ENCODE measurements at places on chromosomes 1 and 21.

DNA sequence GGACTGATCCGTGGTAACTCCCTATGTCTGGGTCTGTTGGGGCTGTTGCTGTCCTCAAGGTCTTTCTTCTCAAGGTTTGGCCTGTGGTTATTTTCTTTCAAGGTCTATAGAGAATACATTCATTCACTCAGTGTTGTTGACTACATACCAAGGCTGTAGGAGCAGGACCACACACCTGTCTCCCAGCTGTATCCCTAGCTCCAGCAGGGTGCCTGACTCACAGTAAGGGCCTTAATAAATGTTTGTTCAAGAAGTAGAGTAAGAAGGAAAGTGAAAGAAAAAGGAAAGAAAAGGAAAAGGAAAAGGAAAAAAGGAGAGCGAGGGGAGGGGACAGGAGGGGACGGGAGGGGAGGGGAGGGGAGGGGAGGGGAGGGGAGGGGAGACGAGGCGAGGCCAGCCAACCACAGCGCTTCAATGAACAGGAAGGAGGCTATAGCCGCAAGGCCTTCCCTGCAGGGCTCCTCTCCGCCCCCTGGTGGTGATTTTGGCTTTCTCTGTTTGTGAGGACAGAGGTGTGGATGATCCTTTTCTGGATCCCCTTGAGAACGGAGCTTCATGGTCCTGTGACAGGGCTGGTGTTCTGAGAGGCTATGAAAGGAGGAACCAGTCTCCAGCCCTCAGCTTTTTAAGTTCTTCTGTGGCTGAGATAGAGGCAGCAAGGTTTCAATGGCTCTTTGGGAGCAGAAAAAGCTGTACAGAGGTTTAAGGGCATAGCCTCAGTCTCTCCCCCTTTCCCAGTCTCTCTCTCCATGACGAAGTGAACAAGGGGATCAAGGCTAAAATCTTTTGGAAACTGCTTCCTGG lies 30.6 kb upstream of the LCE5A start:
- no peaks in the 10 kb centered on the region for H3K4me1 ChIP-seq
- H3K27ac ChIP-seq = no peak overlapping the region
- DNase-seq = peak; percentile 68
- H3K36me3 ChIP-seq = no peaks in the 10 kb centered on the region
- no peak overlapping the region for H3K4me3 ChIP-seq

- DNase-seq = no peak
- no peaks in the 10 kb centered on the region for H3K36me3 ChIP-seq
- no peaks in the 10 kb centered on the region for H3K27me3 ChIP-seq
- H3K4me1 ChIP-seq = peaks cover 80% of the 10 kb centered on the region
- H3K27ac ChIP-seq = peak overlapping the region; percentile 86
Measured at GRCh38 chr1:116769994-116770393, 15.8 kb downstream of the CD2 start.

DNA sequence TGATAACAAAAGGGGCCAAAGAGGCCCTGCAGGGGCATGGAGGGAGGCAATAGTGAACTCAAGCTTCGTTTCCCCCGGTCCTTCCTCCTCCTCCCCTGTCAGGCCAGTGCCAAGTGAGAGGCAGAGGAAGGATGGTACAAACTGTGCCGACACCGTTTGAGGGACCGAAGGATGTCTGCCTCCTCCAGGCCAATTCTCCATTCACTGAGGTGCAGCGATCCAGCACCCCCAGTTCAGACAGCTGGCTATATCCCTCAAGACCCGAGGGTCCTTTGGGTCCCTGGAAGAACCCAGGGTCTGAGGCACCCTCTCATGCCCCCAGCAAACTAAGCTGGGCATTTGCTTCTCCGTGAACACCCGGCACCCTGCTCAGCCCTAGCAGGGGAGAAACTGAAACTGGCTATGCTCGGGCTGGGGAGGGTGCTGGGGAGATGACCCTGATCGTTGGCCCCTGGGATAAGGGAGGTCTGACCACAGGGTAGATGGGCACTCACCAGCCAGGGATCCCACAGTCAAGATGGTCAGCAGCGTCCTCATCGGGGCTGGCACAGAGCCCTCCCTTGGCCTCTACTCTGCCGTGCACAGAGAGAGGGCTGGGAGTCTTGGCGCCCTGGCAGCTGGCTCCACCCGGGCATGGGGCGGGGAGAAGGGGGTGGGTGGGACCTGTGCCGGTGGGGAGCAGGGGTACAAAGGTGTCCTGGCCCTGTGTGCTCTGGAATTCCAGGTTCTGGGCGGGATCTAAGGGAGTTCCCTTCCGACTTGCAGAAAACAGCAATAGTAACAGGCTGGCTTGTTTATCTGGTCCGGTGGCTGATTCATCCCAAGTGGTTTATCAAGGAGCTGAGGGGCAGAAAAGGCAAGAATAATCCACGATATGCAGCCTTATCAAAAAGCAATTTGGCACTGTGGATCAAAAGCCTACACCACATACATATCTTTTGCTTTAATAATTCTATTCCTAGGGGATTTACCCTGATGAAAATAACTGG lies at the start of gene IL22RA1:
IL22RA1 (minus strand) TSS at position 595 of the 989 bp plus-strand sequence; CDS start at position 537, 58 bp downstream.
- no peak within 1 kb of the TSS for H3K27ac ChIP-seq
- H3K4me1 ChIP-seq = no peaks in the 10 kb centered on the region
- no peak for DNase-seq
- no peaks in the 10 kb centered on the region for H3K36me3 ChIP-seq

DNA sequence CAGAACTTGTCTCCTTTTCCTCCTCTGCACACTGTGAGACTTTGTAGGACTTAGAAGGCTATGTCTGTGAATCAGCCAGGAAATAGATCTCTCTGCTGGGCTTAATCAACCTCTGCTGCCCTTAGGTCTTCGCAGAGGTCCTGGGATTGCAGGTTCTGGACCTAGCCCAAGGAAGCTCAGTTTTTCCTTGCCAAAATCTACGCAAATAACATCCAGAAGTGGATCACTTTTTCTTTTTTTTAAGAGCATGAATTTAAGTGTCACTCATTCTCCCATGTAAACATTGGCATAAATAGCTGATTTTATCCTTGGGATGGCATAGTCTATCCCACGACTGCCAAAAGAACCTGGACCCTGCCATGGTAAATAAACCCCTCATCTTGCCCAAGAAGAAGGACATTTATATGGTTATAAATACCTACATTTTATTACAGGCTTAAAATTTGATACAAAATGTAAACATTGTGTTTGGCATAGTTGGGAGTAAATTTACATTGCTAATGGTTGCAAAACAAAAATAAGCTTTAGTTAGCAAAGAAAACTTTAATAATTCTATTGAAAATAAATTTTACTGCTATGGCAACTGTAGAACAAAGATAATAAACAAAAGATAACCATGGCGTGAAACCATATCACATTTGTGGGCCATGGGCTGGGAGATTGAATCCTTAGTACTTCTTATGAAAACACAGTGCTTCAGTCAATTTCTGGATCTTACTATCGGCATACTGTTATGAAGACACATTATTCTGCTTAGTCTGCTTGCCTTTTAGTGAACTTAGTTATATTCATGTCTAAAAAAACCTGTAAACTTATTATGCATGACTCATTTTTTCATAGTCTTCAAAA lies 24.5 kb upstream of the DISC1 start:
- H3K27me3 ChIP-seq = peaks cover 3% of the 10 kb centered on the region
- peaks cover 6% of the 10 kb centered on the region for H3K4me1 ChIP-seq
- no peaks in the 10 kb centered on the region for H3K36me3 ChIP-seq
- H3K4me3 ChIP-seq = no peak overlapping the region

- H3K27me3 ChIP-seq = no peaks in the 10 kb centered on the region
- DNase-seq = no peak
- no peaks in the 10 kb centered on the region for H3K36me3 ChIP-seq
Measured at GRCh38 chr1:227449741-227450441, 113.5 kb upstream of the ZNF678 start.

- peaks cover 9% of the 10 kb centered on the region for H3K4me1 ChIP-seq
- no peak overlapping the region for H3K4me3 ChIP-seq
- H3K27ac ChIP-seq = no peak overlapping the region
- H3K27me3 ChIP-seq = no peaks in the 10 kb centered on the region
Measured at GRCh38 chr1:55280731-55281130, 65.6 kb upstream of the USP24 start.

GRCh38 chr1:236185687-236186086 lies 43.3 kb downstream of the GPR137B start:
- no peaks in the 10 kb centered on the region for H3K27me3 ChIP-seq
- H3K4me3 ChIP-seq = no peak overlapping the region
- H3K27ac ChIP-seq = no peak overlapping the region
- no peak for DNase-seq
- H3K36me3 ChIP-seq = peaks cover 28% of the 10 kb centered on the region

- no peaks in the 10 kb centered on the region for H3K4me1 ChIP-seq
- H3K36me3 ChIP-seq = no peaks in the 10 kb centered on the region
- H3K27me3 ChIP-seq = no peaks in the 10 kb centered on the region
- no peak for DNase-seq
Measured at GRCh38 chr1:95364546-95364945, 130.5 kb downstream of the RWDD3 start.

DNA sequence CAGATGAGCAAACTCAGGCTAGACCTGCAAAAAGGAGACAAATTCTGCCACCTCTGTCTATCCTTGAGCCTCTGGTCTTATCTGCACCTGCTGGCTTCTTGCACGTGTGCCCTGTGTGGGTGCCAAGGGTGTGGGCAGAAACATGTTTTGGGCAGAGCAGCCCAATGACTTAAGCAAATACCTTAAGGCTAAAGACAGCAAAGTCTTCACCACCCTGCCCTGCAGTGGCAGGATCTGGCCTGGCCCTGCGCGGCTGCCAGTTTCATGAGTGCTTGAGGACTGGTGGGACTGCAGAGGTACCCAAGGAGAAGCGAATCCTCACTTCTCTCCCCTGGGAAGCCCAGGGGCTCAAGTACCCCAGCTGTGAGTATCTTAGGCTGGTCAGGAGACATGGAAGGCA lies 3.8 kb upstream of the SLC26A9 start:
- no peak overlapping the region for H3K27ac ChIP-seq
- H3K27me3 ChIP-seq = peaks cover 21% of the 10 kb centered on the region
- H3K4me3 ChIP-seq = no peak overlapping the region
- no peaks in the 10 kb centered on the region for H3K4me1 ChIP-seq
- DNase-seq = no peak
- no peaks in the 10 kb centered on the region for H3K36me3 ChIP-seq

DNA sequence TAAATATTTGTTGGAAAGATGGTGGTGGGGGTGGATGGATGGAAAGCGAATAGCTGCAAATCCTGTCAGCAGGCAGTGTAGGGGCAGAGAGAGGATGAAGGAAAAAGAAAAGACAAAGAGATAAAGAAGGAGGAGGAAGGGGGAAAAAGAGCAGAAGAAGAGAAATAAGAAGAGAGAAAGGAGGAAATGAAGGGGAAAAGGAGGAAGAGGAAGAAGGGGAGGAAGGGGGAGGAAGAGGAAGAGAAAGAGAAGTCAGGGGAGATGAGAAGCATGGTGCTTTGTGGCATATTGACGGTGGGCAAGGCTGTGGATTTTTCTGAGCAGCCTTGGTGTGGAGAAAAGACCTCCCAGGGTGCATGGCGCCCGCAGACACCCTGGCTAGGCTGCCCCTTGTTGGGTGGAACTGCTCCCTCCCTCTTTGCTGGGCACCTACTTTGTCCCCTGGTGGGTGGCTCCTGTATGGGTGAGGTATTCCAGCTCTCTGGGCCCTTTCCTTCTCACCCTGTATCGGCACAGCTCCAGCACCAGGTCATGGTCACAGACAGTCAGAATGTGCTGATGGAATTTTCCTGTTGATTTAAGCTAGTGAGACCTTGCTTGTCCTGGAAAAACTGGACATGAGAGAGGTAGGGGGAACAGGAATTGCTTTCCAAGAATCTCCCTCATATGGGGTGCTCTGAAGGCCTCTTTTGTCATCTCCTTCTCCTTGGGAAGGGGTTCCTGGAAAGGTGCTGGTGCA lies 45.7 kb upstream of the TLR5 start:
- H3K4me3 ChIP-seq = no peak overlapping the region
- H3K27ac ChIP-seq = no peak overlapping the region
- no peak for DNase-seq
- H3K4me1 ChIP-seq = peaks cover 12% of the 10 kb centered on the region
- H3K36me3 ChIP-seq = no peaks in the 10 kb centered on the region

DNA sequence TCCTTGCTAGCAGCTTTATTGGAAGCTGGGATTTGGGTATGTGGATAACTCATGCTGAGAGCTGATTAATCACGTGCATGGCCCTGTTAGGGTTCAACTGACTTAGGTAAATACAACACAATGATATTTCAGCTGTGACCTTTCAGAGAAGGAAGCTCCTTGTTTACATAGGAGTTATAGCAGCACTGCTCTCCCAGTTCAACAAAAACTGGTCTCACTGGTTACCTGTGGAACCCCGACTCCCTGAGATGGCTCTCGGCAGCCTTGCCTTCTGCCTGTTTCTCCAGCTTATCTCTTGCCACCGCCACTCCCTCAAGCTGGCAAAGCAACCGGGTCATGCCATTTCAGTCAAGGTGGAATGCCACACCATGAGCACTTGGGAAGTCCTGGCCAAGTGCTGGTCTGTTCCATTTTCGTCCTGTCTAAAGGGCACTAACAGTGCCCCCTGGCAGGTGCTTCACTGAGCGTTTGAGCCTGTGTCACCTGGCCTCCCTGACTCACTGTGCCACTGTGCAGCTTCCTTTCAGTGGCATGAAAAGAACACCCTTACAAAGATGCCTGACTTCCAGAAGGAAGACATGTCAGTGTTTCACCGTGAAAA lies 31.6 kb downstream of the DOP1B start:
- no peak for DNase-seq
- H3K36me3 ChIP-seq = no peaks in the 10 kb centered on the region
- no peak overlapping the region for H3K4me3 ChIP-seq
- no peaks in the 10 kb centered on the region for H3K4me1 ChIP-seq
- no peaks in the 10 kb centered on the region for H3K27me3 ChIP-seq

DNA sequence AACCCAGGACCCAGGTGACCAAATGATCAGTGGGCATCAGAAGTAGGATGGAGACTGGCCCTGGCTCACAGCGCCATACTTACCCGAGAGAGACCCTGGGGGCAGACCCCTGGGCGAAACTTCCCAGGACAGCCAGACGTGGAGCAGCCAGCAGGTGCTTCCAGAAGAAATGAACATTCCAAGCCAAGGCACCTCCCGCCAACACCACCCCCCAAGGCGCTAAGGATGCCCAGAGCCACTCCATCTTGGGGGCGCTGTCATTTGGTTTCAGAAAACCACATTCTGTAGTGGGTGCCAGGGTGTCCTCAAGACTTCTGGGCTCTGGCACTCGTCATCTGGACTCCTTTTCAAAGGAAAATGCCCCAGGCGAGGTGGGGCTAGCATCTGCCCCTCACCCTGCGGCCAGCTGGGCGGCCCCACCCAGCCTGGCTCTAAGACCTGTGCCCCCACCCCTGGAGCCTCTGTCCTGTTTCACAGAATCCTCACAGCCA lies 98.8 kb downstream of the RIPK4 start:
- no peak for DNase-seq
- no peaks in the 10 kb centered on the region for H3K4me1 ChIP-seq
- H3K36me3 ChIP-seq = no peaks in the 10 kb centered on the region
- H3K27ac ChIP-seq = no peak overlapping the region

DNA sequence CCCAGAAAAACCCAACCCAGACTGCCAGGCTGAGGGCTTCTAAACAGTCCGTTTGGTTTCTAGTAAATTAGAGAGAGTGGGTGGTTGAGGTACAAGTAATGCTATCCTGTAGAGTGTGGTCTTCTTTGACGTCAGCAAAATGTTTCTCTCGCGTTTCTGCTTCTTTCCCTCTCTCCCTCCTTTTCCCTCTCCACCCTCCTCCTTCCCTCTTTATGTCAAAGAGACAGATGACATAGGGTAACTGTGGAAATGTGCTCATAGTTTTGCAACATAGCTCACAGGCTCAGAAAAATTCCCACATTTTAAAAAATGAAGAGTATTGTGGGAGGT lies 158.3 kb downstream of the TOMM20 start:
- no peaks in the 10 kb centered on the region for H3K27me3 ChIP-seq
- H3K4me3 ChIP-seq = no peak overlapping the region
- H3K27ac ChIP-seq = peak overlapping the region; percentile 6
- no peak for DNase-seq

- no peak overlapping the region for H3K27ac ChIP-seq
- H3K4me1 ChIP-seq = no peaks in the 10 kb centered on the region
- H3K4me3 ChIP-seq = no peak overlapping the region
- H3K36me3 ChIP-seq = no peaks in the 10 kb centered on the region
Measured at GRCh38 chr1:15351310-15351709, 58.4 kb upstream of the EFHD2 start.
